ENCODE measurements at places on chromosomes 1 and 21.

DNA sequence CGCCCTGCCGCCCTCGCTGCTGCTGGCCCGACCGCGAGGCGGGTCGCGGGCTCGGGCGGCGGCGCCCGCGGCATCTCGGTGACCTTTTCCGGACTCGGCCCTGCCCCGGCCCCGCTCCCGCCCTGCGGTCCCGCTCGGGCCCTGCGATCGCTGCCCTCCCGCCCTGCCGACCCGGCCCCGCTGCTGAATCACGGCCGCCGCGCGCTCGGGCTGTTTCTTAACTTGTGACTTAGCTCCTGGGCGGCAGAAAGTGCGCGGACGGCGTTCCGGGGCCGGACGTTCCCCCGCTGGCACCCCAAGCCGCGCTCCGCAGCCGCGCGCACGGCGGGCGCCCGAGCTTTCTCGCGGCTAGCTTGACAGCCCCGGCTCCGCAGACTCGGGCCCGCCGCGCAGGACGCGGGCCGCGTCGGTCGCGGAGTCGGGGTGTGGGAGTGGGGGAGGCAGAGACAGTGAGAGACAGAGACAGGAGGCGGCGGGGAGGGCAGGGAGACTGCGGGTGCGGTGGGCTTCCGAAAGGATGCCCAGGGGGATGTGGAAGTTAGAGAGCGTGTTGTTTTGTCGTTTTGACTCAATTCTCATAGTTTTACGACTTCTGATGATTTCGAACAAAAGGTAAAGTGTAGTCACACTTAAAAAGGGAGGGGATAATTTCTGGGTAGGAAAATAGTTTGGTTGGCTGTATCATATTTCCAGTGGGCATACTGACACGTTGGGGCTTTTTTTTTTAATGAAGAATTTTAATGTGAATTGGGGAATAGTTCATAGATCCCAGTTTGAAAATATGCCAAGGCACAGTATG, 49.8 kb downstream of the PRDM2 start:
- no peak for DNase-seq

GRCh38 chr21:26513212-26513611, 59.9 kb downstream of the CYYR1 start:
- no peak for DNase-seq

DNA sequence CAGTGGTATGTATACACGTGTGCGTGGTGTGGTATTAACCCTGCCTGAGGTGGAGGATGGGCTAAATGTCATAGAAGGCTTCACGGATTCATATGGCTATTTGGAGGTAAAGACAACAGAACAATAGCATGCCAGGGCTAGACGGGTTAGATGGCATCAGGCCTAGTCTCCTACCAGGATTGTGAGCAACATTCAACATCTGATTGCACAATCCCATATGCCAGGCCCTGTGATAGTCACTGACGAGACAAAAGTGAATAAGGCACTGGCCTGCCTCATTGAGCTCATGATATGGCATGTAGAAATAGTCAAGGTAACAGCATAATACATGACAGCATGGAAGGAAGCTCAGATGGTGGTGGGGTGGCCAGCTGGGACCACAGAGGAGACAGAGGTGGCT, 167.1 kb upstream of the BEND5 start:
- DNase-seq, result no peak

DNA sequence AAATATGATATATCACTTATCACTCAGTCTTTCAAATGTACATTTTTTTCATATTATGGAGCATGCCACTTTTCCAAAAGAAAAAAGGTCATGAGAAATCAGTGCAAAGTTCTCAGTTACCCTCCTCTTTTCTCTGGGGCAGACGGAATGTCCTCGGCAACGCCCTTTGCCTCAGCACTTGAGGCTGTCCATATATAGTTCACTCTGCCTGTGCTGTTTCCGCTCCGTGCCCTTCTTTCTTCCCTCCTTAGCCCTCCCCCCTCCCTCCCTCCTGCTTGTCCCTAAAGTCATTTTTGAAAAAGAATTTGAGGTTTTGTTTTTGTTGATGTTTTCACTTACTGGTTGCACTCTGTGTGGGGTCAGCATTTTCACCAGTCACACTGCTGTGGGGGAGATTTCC, 5.4 kb downstream of the BARHL2 start:
- DNase-seq, result no peak

DNA sequence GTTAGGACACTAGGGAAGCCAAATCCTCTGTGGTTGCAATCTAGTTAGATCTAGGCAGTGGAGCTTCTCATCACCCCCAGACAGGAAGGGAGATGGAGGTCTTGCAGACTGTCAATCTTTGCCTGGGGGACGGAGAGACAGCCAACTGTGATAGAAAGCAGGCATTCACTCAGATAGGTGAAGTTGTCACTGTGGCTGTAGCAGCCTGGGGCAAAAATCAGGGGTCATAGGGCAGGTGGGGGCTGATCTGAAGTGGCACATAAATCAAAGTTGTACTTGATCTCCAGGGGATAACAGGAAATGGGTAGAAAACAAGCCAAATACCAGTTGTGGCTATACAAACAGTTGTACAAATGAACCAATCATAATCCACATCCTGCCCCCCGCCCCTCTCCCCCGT, 620.9 kb upstream of the USP24 start:
- DNase-seq, result no peak
